ENCODE measurements at places on chromosomes 1 and 21.
A peak's percentile ranks its signal among the peaks of the same experiment; 100 is the strongest.

- no peak for DNase-seq
Observed at GRCh38 chr1:25684216-25684965, 67.8 kb downstream of the MAN1C1 start.

DNA sequence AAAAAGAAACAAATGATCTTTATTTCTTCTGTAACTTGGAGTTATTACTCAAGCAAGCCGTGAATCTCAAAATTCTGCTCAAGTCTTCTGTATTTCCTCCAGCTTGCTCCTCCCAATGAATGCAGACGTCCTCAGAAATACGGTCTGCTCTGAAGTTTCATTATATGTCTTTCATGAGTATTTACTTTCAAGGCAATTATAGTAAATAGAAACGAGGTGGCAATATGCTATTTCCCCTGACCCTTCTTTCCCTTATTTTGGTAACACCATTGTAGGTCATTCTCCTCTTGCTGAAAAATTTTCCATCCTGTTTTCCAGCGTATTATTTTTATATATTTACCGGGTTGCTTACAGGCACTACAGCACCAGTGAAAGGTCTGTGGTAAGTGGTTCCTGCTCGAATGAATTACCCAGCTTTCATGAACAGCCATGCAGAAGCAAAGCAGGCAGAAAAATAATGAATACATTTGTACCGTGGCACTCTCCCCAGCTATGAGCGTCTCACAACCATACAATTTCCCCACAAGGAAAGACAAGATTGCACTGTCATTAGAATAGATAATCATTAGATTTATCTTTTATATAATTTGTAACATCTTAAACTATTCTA, 350.9 kb upstream of the PKN2 start:
- no peak for DNase-seq

DNA sequence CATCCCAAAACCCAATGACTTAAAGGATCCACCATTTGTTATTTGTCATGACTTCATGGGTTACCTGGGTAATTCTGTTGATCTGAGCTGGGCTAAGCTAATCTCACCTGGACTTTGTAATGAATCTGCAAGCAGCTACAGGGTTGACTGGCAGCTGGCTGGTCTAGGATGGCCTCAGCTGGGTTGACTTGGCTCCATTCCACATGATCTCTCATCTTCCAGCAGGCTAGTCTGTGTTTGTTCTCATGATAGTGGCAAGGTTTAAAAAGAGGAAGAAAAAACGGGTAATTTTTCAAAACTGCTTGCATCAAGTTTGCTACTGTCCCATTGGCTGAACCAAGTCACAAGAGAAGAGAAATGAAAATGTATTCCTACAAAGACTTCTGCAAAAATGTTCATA, 24.8 kb upstream of the ZMYM4 start:
- DNase-seq = no peak

- no peak for DNase-seq
Observed at GRCh38 chr1:43376723-43377235, 9.0 kb upstream of the ELOVL1 start.

- no peak for DNase-seq
Observed at GRCh38 chr1:151282883-151283725, 1.0 kb downstream of the ZNF687 start.

DNA sequence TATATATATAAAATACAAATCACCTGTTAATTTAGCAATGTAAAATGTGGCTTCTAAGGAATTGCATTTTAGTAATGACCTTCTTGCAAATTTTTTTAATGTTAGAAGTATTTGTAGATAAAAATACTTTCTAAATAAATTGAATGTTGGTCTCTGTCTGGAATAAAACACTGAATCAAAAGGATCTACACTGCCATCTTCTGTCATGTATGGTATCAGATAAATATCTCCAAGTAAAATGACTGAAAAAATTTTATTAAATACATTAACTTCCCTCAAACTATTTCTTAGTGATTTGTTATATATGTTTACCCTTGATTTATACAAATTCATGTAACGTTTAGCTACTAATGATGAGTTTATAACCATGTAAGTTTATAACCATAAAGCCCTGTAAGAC, 2029.3 kb downstream of the MRPL39 start:
- DNase-seq = no peak

DNA sequence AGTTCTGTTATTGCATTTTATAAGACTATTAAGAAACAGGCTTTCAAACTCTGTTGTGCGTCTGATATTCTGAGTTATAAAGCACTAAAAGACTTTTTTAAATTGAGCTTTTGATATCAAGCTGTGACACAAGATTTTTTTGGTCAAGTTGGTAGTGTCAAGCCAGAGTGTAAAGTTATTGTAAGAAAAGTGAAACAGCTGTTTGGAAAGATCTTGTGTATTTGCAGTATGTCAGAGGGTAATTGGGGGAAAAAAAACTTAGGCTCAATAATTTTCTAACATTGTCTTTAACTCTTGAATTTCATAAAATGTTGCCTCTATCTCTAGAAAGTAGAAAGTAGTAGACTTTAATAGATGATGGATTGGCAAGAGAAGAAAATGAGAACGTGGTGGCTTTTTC, 3.8 kb downstream of the CACYBP start:
- DNase-seq = no peak

DNA sequence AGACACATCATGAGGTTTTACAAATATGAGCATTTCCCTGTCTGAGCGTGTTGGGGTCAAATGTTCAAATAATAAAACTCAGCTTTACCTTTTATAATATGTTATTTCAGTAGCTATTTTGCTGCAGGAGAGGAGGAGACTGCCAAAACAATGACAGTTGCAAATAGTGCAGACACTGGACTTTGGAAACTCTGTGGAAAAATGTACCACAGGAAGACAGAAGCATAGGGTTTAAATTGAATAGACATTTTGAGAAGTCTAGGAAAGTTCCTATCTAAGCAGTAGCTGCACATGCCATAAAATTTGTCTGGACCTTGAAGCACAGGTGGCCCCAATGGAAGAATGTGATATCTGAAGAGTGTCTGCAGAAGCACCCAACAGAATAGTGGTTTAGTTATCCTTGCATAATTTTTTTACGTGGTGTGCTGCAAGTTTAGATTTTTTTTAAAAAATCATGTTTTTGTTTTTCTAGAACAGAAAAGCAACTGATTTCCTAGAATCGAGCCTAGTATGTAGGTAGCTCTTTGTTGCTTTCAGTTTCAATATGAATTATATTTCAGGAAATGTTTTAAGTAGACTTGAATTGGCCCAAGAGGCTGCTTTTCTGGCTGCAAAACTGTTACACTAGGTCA, 14.0 kb upstream of the GBP5 start:
- DNase-seq = peak; percentile 17

DNA sequence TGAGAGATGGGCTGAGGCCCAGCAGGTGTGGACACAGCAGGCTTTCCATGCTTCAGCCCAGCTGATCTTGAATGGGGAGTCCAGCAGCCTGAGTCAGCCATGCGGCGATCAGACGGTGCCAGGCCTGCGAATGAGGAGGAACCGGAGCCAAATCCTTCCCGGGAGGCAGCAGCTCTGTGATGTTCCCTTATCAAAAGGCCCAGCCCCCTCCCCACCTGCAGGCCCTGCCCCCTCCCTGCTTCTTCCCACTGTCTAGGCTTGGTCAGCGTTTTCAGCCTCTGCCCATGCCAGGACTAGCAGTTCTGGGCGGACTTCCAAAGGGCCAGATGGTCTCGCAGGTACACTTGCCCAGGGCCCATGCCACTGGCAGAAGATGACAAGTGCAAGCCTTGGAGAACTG, 253.8 kb downstream of the KAZN start:
- no peak for DNase-seq

DNA sequence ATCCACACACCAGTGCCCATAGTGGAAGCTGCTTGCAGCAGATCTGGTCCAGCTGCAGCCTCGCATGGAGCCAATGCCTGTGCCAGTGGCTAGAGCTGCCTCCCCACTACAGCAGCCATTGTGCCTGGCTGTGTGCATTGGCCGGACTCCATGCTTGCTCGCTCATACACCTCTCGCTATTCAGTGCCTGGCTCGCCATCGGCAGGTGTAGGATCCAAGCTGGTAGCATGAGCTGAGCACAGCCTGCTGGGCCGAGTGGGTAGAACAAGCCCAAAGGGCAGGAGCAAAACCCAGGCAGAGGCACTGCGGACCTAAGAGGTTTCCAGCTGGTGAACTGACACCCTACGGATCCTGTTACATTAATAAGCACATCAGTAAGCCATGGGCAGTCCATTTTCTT, 1184.1 kb downstream of the AMY1C start:
- no peak for DNase-seq

DNA sequence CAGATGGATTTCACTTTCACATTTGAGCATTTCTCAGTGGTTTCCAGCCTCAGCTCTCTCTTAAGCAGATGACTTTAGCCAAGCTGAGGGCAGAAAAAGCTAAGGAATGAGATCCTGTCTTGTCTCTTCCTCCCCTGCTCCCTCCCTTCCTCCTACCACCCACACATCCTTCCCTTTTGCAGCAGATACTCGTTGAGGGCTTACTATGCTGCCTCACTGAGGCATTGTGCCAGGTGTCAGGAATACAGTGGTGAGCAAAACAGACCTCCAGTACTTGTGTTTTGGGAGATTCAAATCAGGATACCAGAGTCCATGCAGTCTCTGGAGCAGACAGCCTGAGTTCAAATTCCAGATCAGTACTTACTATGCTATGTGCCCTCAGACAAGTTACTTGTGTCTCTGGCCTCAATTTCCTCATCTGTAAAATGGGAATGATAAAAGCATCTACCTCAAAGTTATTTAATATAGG, 43.2 kb downstream of the KIF26B start:
- DNase-seq = no peak

- no peak for DNase-seq
Observed at GRCh38 chr1:110498270-110498669, 20.7 kb downstream of the KCNA10 start.

GRCh38 chr1:70467531-70467930, 56.5 kb downstream of the CTH start:
- DNase-seq = no peak

GRCh38 chr1:114082304-114082630, 71.4 kb downstream of the SYT6 start:
- no peak for DNase-seq

DNA sequence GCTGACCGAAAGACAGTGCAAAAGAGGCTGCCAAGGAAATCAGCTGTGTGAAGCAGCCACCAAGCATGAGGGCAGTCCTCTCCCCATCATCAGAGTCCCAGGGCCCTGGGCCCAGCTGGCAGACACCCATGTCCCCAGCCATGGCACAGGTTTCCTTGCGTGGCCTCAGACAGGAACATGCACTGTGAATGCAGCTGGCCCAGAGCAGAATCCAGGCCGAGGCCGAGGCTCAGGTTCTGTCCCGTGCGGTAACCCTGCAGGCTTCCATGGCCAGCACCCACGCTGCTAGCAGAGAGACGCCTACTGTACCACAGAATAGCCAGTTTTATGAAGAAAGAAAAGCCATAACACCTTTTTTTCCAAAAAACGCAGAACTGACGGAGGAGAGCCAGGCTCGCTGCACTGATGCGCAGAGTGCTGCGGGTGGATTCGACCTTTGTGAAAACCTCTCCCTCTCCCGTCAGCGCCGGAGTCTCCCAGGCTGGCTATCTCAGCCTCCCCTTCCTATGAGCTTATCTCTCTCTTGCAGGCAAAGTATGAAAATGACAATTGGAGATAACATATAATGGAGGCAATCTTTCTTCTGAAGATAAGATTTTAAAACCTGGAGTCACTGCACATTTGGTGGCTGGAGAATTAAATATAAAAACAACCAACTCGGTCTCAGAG, 106.6 kb downstream of the NPHP4 start:
- DNase-seq = no peak

GRCh38 chr1:92691925-92692324, 93.0 kb downstream of the EVI5 start:
- DNase-seq = no peak

DNA sequence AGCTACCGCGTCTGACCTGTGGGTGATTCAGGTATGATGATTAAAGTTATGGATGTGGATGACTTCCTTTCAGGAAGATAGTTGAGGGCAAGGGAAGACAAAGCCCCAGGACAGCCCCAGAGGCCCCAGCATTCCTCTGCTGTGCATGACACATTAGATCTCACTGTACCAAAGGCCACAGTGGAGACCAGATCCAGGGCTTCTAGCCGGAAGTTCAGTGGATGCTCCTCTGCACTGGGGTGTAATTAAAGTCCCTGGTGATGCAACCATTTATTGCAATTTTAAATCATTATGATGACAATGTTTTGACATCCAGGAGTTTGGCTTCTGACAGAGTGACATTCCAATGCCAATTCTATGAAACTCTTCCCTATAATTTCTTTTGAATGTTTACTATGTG, 5.0 kb downstream of the C4BPA start:
- no peak for DNase-seq

- no peak for DNase-seq
Observed at GRCh38 chr1:66003690-66004089, 211.0 kb downstream of the PDE4B start.

GRCh38 chr1:15246960-15247614, at the start of gene FHAD1:
Gene FHAD1, plus strand, starts transcription at chr1:15247223. Its CDS starts 4,562 bp downstream, at chr1:15251785.
- DNase-seq = no peak

- no peak for DNase-seq
Observed at GRCh38 chr1:70890408-70890807, 157.2 kb downstream of the PTGER3 start.

- DNase-seq = no peak
Observed at GRCh38 chr1:67020304-67020703, 33.6 kb downstream of the SLC35D1 start.

- DNase-seq = no peak
Observed at GRCh38 chr1:207313131-207313530, 8.3 kb upstream of the CD55 start.

DNA sequence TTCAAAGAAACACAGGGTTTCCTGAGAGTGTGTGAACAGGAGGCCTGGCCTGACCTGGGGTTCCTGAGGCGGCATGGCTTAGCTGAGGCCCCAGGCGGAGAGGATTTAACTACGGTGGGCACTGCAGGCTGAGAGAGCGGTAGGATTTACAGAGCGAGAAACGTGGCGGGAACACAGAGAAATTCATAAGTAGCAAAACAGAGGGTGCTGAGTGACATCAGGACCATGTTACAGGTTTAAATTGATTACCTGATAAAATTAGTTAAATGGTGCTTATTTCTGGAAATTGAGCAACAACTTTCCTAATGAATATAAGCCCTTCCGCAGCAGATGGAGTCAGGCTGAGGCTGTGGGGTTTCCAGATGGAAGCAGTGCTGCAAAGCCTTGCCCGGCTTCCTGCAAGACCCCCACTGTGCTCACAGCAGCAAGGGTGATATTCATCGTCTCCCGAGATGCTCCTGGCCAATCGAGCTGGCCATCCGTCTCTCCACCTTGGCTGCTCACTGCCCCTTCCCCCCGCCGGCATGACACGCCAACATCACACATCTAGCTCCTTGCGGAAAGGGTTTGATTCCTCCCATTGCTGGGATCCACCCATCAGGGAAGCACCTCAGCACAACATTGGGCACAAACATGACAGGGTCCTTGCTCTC, 69.4 kb upstream of the MORC3 start:
- DNase-seq = no peak

- no peak for DNase-seq
Observed at GRCh38 chr1:153629343-153629665, 1.1 kb downstream of the S100A1 start.

GRCh38 chr1:98078596-98078995, 157.8 kb upstream of the DPYD start:
- DNase-seq = no peak

All from Jurkat, Clone E6-1 (cell line).